ENCODE measurements at places on chromosomes 1 and 21. TPM values are rescaled to one million over a fixed set of nuclear protein-coding genes. Genes with fewer than 3 reads are reported as not detected.
A peak's percentile ranks its signal among the peaks of the same experiment; 100 is the strongest.

DNA sequence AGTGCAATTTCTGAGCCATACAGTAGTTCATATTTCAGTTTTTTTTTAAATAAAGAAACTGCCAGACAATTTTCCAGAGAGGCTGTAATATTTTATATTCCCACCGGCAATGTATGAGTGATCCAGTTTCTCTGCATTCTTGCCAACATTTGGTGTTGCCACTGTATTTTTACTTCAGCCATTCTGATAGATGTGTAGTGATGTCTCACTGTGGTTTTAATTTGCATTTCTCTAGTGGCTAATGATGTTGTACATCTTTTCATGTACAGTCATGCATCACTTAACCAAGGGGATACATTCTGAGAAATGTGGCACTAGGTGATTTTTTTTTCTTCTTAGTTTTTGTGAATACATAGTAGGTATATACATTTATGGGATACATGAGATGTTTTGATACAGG lies 99.6 kb downstream of the CENPF start:
- H3K27ac ChIP-seq: no peak overlapping the region
- no peaks in the 10 kb centered on the region for H3K4me1 ChIP-seq
- no peak overlapping the region for H3K4me3 ChIP-seq
- no peaks in the 10 kb centered on the region for H3K27me3 ChIP-seq
- DNase-seq: no peak

GRCh38 chr21:14306126-14306907 lies 76.6 kb downstream of the HSPA13 start:
- no peaks in the 10 kb centered on the region for H3K27me3 ChIP-seq
- H3K4me3 ChIP-seq: no peak overlapping the region
- no peaks in the 10 kb centered on the region for H3K4me1 ChIP-seq
- no peak for DNase-seq
- no peak overlapping the region for H3K27ac ChIP-seq
- no peaks in the 10 kb centered on the region for H3K36me3 ChIP-seq

DNA sequence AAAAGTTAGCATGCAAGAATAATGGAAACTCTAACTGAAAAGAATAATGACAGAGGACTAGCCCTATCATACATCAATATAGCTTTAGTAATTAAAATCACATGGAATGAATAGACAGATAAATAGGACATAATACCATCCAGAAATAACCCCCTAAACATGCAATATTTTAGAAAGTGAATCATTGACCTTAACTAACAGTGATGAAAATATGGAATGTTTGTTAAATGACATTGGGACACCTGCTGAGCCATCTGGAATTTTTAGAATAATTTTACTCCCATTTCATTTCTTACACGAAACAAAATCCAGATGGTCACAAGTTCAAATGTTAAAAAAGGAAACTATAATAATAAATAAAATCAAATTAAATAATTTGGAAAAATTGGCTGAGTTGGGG lies 53.1 kb upstream of the FMO3 start:
- H3K4me3 ChIP-seq: no peak overlapping the region
- H3K4me1 ChIP-seq: no peaks in the 10 kb centered on the region
- H3K27me3 ChIP-seq: no peaks in the 10 kb centered on the region
- H3K36me3 ChIP-seq: no peaks in the 10 kb centered on the region
- DNase-seq: no peak

GRCh38 chr1:95086949-95087533 lies 14.3 kb upstream of the ALG14 start:
- no peak overlapping the region for H3K27ac ChIP-seq
- no peak overlapping the region for H3K4me3 ChIP-seq
- no peaks in the 10 kb centered on the region for H3K27me3 ChIP-seq
- H3K4me1 ChIP-seq: peaks cover 13% of the 10 kb centered on the region

- H3K36me3 ChIP-seq: no peaks in the 10 kb centered on the region
- DNase-seq: no peak
- H3K4me3 ChIP-seq: no peak overlapping the region
- H3K4me1 ChIP-seq: peaks cover 6% of the 10 kb centered on the region
- H3K27ac ChIP-seq: no peak overlapping the region
These were observed 451.5 kb downstream of the KIF26B start for GRCh38 chr1:245606157-245606725.

- no peaks in the 10 kb centered on the region for H3K27me3 ChIP-seq
- H3K36me3 ChIP-seq: peaks cover 6% of the 10 kb centered on the region
- peak; percentile 52 for DNase-seq
- H3K4me3 ChIP-seq: peak overlapping the region; percentile 60
- peak overlapping the region; percentile 90 for H3K27ac ChIP-seq
- peaks cover 33% of the 10 kb centered on the region for H3K4me1 ChIP-seq
These were observed 749 bp downstream of the AKIRIN1 start for GRCh38 chr1:38991638-38992411.

DNA sequence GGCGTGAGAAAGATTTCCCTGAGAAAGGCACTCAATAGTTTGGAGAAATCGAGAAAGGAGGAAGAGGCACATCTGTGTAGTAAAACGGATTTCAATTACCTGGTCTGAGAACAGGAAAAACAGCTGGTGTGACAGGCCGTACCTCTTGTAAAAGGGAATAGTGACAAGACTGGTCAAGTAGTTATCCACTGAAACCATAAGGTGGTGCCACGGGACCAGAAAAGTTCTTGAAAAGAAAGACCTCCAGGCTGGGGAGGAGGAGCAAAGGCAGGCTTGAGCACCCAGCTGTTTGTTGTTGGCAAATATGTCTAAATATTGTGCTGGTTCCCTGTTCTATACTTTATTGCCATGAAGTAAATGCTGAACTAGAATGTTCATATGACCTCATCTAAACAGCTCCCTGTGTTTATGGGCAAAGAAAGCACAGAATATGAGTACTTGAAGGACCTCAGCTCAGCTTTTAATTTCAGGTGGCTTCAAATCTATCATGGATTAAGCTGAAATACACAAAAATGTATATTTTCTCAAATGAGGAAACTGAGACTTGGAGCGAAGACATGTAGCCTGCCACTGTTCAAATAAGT lies 4.0 kb downstream of the HAO2 start:
- peaks cover 20% of the 10 kb centered on the region for H3K4me1 ChIP-seq
- no peak overlapping the region for H3K27ac ChIP-seq
- H3K27me3 ChIP-seq: no peaks in the 10 kb centered on the region
- H3K36me3 ChIP-seq: no peaks in the 10 kb centered on the region

Gene S1PR1
- total RNA-seq: 28.1 TPM

Gene SMPDL3B
- not detected for total RNA-seq

Gene BLACAT1
- total RNA-seq: not detected

Gene TMCC2
- 7.2 TPM for total RNA-seq

Gene LRRC53
- not detected for total RNA-seq

Gene MAP1LC3C
- total RNA-seq: 2.6 TPM

Gene ADGRB2
- 4.6 TPM for total RNA-seq

Gene GPR25
- total RNA-seq: 0.69 TPM

Gene DONSON
- total RNA-seq: 5.0 TPM

Gene TARS2
- total RNA-seq: 31.8 TPM

Gene ITLN1
- not detected for total RNA-seq

All from adrenal gland (tissue), 19 donors.